ENCODE measurements at places on chromosomes 5 and 9.

DNA sequence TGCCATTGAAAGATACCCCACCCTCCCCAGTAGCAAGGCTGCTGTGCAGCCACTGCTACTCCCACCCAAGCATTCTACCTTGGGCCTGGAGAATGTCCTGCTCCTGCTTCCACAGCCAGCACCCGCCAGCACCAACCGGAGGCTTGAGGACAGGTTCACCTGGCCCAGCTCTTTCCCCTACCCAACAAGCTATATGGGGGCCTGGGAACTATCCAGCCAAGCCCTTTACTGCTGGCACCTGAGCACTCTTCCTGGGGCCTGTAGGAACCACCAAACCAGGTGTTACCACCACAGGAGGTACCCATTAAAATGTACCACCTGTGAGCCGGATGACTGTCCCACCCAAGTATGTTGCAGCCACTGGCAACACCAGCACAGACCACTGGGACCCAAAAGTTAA is 86.1 kb upstream of the GHR start:
- no peak for DNase-seq

DNA sequence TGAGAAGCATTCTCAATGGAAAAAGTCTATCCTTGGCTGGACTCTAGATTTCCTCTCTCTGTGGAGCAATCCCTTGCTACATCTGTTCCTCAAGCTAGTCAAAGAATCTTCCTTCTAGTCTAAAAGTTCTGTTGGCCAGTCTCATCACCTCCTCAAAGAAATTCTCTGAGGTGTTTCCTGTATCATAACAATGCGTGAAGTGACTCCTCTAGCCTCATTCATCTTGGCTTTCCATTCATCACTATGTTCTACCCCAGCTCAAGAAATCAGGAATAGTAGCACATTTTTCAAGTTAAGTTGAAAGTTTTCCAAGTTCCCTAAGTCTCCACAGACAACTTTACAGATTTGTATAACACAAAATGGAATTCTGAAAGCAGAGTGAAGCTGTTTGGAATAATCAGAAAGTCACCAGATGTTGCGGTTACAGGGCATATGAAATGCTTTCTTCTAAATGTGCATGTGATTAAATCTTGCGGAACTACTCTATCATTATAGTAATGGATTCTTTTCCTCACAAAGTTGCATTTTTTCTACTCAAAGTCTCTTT is 176.6 kb upstream of the FREM1 start:
- no peak for DNase-seq

GRCh38 chr5:110735556-110735955 is 3.3 kb upstream of the SLC25A46 start:
- no peak for DNase-seq

DNA sequence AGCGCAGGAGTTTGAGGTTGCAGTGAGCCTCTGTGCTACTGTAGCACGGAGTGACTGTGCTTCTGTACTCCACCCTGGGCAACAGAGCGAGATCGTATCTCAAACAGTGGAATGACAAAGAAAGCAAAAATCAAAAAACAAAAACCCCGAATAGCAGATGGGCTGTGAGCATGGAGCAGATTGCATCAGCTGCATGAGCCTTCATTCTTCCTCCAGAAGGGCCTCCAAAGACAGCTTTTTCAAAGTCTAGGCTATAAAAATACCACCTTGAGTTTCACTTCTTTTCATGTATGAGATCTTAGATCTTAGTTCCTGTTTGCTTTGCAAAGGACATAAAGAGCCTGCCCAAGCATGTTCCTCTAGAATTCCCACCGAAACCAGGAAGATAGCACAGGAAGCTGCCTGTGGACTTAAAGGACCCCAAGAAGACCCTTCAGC is 15.0 kb upstream of the HSPB3 start:
- DNase-seq = no peak

DNA sequence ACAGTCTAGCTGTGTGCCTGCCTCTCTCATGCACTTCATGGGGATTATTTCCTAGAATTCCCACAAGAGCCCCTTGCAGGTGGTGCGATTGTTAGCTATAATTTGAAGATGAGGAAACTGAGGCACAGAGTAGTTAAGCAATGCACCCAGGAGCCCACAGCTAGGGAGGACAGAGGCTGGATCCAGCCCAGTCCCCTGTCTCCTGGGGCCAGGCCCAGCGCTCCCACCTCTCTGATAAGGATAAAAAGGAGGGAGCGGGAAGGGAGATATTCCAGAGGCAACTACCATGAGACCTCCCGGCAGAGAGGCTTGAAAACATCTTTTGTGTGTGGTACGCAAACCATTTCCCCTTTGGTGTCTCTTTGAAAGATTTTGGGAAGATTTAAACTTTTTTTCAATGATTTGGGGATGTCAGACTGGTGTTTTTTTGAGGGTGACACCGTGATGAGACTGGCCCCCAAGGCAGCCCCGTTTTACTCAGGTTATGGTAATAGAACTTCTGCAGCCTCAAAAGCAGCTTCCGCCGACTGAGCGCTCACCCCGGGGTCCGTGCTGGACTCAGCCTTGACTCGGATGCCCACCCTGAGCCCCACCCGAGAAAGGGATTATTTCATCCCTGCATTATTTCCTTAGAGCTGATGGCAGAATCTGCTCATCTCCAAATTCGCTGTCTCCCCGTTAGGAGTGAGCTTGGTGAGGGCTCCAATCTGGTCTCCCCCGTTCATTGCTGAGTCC is 144.7 kb upstream of the IER5L start:
- DNase-seq = no peak

GRCh38 chr9:21709464-21710058 is 92.9 kb upstream of the MTAP start:
- DNase-seq = no peak

DNA sequence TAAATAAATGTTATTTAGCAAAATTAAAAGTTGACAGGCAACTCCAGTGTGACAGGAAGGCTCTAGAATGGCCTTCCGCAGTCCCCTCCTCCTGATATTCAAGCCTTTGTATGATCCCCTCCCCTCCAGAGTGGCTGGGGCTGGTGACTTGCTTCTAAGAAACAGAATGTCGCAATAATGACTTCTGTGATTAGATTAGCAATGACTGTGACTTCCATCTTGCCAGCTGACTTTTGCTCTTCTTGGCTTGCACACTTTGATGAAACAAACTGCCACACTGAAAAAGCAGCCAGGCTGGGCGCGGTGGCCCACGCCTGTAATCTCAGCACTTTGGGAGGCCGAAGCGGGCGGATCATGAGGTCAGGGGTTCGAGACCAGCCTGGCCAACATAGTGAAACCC is 106.5 kb upstream of the LARP1 start:
- DNase-seq = no peak

GRCh38 chr5:165781738-165782137 is 2276.3 kb downstream of the MAT2B start:
- DNase-seq = no peak

- no peak for DNase-seq
Measured at GRCh38 chr5:177356746-177357145, 978 bp upstream of the RGS14 start.

DNA sequence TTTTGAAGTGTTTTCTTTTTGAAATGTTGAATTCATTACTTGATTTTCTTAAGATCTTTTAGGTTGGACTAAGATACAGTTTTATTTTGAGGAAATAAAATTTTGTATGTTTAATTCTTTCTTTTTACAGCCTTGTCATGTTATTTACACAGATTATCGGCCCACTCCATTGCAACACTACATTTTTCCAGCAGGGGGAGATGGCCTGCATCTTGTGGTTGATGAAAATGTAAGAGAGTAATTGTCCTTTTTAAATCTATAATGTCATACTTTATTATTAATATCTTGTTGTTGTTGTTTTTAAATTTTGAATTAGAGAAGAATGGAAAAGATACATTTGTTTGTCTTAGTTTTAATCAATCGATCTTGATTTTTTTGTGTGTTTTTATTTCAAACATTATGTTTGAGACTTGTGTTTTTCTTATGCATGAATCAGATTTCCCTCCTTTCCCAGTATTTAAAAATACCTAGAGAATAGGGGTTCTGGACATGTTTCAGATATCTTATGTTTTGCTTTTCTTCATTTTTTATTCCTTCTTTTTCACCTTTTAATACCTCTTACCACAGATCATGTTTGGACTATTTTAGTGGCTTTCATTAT is 36.7 kb downstream of the MTREX start:
- no peak for DNase-seq

DNA sequence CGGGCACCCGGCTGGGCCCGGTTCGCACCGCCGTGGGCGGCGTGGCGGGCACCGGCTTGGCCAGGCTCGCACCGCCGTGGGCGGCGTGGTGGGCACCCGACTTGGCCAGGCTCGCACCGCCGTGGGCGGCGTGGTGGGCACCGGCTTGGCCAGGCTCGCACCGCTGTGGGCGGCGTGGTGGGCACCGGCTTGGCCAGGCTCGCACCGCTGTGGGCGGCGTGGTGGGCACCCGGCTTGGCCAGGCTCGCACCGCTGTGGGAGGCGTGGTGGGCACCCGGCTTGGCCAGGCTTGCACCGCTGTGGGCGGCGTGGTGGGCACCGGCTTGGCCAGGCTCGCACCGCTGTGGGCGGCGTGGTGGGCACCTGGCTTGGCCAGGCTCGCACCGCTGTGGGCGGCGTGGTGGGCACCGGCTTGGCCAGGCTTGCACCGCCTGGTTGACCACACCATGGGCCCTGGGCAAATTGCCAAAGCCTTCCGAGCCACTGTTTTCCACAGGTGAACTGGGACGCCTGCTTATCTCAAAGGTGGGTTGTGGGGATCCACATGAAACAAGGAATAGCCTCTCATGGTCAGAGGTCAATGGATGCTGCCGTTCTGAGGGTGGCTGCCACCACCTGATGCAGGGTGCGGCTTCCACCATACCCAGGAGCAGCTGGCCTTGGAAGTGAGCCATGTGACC is 28.2 kb downstream of the ADAMTSL2 start:
- no peak for DNase-seq

DNA sequence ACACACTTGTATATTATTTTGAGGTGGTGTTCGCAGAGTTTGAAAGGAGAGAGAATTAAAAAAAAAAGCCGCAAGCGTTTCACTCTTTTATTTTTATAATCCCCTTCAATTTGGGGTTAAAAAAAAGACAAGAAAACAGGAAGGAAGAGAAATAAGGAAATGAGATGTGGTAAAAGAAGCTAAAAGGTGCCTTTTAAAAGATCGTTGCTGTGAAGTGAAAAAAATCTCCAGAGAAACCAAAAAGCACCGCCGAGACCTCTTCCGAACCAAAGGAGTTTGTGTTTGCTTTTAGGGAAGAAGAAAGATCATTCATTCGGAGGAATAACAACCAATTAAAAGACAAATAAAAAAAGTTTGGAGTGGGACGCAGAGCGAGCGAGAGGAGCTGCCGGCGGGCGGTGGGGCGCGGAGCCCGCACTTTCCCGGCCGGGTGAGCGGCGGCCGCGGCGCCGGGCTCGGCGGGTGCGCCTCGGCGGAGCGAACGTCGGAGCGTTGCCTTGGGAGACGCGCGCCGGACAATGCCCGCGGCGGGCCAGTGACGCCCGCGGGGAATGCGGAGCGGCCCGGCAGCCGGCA is 355 bp downstream of the TLE4 start:
- no peak for DNase-seq

DNA sequence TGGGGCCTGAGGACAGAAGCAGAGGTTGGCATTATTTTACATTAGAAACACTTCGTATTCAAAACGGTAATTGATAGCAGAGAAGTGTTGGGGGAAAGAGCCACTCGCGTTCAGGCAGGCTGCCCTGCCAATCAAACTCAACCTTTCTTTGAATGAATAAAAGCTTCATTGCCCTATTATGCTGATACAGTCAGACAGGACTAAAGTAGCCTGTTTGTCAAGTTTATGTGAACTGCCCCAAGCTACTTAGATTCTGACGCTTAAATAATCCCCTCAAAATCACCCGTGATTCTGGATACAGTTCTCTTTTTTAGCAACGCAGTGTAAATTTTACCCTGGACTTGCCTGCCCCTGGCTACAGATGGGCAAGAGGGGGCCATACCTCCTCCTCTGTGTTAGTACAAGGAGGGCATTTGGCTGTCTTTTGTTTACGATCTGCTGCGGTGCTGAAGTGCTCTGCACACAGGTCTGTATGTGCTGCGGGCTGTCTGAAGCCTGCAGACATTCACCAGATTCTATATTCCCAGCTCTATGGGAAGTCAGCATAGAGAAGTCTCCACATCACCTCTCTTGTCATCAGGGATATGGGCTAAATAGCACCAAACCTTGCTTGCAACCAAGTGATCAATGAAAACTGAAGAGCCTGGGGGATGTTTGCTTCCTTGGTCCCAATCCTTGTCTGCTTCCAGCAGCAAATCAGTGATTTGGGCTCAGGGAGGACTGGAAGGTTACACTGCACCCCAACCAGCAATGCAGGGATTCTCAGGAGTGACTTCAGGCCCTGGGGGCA is 218.4 kb downstream of the EBF1 start:
- DNase-seq = no peak

Data from GM12892 (cell line).